ENCODE measurements at places on chromosomes 4 and X.

DNA sequence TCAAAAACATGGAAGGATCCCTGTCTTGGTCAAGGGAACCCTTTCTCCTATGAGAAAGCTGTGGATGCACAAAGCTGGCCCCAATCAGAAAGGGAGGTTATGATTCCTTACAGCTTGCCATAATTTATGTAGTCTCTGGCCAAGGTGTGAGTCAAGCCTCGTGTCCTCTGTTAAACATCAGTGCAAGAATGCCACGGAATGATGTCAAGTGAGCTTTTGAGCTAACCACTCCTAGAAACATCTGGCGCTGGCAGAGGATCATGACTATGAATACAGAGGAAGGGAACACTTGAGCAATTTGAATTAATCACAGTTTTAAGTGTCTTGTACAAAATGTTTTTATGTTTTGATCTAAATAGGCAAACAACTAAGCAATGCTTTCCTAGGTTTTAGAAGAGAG is 51.5 kb upstream of the RAP2C start:
- no peak for DNase-seq
- no peaks in the 10 kb centered on the region for H3K4me1 ChIP-seq
- H3K27me3 ChIP-seq: no peaks in the 10 kb centered on the region
- H3K27ac ChIP-seq: no peak overlapping the region

GRCh38 chrX:40931921-40932320 is 153.3 kb upstream of the USP9X start:
- H3K4me1 ChIP-seq: peaks cover 18% of the 10 kb centered on the region
- no peaks in the 10 kb centered on the region for H3K27me3 ChIP-seq
- H3K27ac ChIP-seq: no peak overlapping the region
- no peak for DNase-seq
- no peaks in the 10 kb centered on the region for H3K36me3 ChIP-seq

- peaks cover 10% of the 10 kb centered on the region for H3K4me1 ChIP-seq
- H3K27ac ChIP-seq: no peak overlapping the region
- no peak for DNase-seq
- peaks cover 8% of the 10 kb centered on the region for H3K27me3 ChIP-seq
These were observed 88.5 kb upstream of the CBR4 start for GRCh38 chr4:169098532-169098931.

- H3K27ac ChIP-seq: peak overlapping the region; percentile 25
- H3K36me3 ChIP-seq: peaks cover 1% of the 10 kb centered on the region
- no peak for DNase-seq
- no peaks in the 10 kb centered on the region for H3K27me3 ChIP-seq
- peak overlapping the region; percentile 32 for H3K4me3 ChIP-seq
These were observed 42.5 kb downstream of the LRBA start for GRCh38 chr4:150972592-150972991.

DNA sequence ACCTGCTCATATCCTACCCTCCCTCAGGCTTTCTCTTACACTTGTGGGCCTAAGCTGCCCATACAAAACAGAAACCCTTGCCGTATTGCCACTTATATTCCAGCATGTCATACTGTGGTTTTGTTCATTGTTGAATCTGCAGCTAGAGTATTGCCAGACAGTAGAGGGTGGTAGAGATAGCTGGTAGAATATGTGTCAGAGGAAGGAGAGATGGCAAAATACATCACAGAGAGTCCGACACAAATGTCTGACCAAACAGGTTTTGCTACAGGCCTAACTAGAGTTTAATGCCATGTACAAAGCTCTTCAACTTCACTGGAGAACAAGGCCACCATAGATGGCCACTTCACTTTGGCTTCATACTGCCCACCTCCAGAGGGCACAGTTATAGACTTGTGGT is 160.1 kb downstream of the EFHC2 start:
- no peak for DNase-seq
- no peak overlapping the region for H3K27ac ChIP-seq
- no peak overlapping the region for H3K4me3 ChIP-seq
- H3K36me3 ChIP-seq: peaks cover 2% of the 10 kb centered on the region
- peaks cover 2% of the 10 kb centered on the region for H3K4me1 ChIP-seq
- no peaks in the 10 kb centered on the region for H3K27me3 ChIP-seq

DNA sequence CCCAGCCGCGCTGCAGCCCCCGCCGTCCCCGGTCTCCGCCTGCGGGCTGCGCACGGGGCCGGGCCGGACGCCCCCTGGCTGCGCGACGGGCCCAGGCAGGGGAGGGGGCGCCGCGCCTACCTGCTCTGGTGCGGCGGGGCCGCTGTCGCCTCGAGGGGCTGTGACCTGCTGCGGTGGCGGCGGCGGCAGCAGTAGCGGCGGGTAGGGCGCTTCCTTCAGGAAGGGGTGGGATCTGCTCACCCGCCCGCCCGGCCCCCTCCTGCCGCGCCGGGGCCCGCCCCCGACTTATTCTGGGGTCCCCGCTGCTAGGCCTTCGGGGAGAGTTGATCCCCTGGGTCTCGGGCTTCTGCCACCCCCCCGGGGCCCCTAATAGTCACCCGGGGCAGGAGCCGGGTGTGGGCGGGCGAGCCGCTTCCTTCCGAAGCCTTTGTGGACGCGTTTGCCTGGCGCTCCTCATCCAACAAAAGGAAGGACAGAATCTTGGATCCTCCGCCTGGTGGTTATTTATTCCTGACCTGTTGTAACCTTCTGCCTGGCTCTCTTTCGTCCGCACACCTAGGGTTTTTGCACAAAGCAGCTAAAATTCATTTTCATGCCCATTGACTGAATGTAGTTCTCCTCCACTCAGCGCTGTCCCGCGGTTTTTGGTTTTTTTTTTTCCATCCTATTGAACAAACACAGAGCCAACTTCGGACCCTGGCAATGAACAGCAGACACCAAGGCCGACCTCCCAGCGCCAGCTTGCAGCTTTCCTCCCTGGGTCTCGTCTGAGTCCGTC is at the start of gene TMEM150C:
Gene TMEM150C (minus strand): TSS at position 203 of the 778 bp plus-strand sequence. CDS start 57,331 bp downstream, outside the sequence.
- no peaks in the 10 kb centered on the region for H3K36me3 ChIP-seq
- H3K4me3 ChIP-seq: peak within 1 kb of the TSS; percentile 85
- peaks cover 52% of the 10 kb centered on the region for H3K27me3 ChIP-seq
- peaks cover 16% of the 10 kb centered on the region for H3K4me1 ChIP-seq
- no peak within 1 kb of the TSS for H3K27ac ChIP-seq
- DNase-seq: no peak

GRCh38 chrX:71241301-71241700 is 12.6 kb downstream of the ZMYM3 start:
- peak overlapping the region; percentile 72 for H3K27ac ChIP-seq
- peaks cover 64% of the 10 kb centered on the region for H3K36me3 ChIP-seq
- DNase-seq: no peak
- no peaks in the 10 kb centered on the region for H3K27me3 ChIP-seq

- H3K27ac ChIP-seq: peak overlapping the region; percentile 79
- H3K36me3 ChIP-seq: no peaks in the 10 kb centered on the region
- peaks cover 12% of the 10 kb centered on the region for H3K4me1 ChIP-seq
These were observed 175.3 kb downstream of the QDPR start for GRCh38 chr4:17336524-17336961.

GRCh38 chr4:145071560-145071959 is 26.4 kb downstream of the ANAPC10 start:
- H3K4me3 ChIP-seq: no peak overlapping the region
- no peaks in the 10 kb centered on the region for H3K27me3 ChIP-seq
- H3K4me1 ChIP-seq: peaks cover 22% of the 10 kb centered on the region

GRCh38 chr4:76857074-76857409 is 40.9 kb downstream of the SOWAHB start:
- no peak overlapping the region for H3K4me3 ChIP-seq
- no peak for DNase-seq
- no peaks in the 10 kb centered on the region for H3K4me1 ChIP-seq
- H3K27ac ChIP-seq: no peak overlapping the region
- H3K27me3 ChIP-seq: no peaks in the 10 kb centered on the region

DNA sequence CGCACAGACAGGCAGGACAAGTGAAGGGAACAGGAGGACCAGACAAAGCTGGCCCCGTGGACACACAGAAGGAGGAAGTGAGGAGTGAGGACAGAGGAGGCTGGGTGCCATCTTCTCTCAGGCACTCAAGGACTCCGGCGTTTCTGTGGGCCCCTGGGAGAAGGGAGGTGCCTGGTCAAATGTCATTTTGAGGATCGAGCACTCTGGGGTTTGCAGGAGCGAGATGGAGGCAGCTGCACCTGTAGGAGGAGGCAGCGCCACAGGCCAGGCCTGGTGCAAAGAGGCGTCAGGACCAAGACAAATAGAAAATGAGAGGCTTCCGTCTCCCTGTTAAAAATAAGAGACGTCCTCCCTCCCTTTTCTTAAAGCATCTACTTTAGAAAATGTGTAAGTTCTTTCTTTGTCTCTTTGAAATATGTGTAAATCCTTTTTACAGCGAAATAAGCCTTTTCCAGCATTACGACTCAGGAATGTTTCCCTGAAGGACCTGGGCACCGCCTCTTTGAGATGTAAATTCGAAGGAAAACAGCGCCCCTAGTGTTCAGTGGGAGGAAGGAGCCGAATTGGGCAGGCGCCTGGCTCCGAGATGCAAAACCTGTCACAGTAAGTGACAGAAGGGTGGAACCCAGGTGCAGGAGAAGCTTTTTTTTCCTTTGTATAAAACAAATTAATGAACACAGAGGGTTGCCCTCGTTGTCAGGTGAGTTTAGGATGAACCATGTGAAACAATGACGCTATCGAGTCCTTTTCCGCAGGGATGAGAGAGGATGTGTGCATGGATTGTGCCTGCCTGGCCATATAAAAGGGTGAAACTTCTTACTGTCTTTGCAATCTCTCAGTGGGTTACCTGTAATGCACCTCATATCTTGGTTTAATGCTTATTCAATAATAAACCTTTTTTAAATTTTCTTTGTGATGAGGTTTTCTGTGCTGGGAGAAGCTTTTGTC is 1.4 kb upstream of the C4orf50 start:
- H3K27ac ChIP-seq: no peak overlapping the region
- H3K4me1 ChIP-seq: peaks cover 2% of the 10 kb centered on the region
- peaks cover 19% of the 10 kb centered on the region for H3K27me3 ChIP-seq
- no peaks in the 10 kb centered on the region for H3K36me3 ChIP-seq
- peak; percentile 6 for DNase-seq
- H3K4me3 ChIP-seq: no peak overlapping the region

- no peak overlapping the region for H3K27ac ChIP-seq
- H3K4me3 ChIP-seq: no peak overlapping the region
- H3K4me1 ChIP-seq: no peaks in the 10 kb centered on the region
- no peaks in the 10 kb centered on the region for H3K27me3 ChIP-seq
- no peaks in the 10 kb centered on the region for H3K36me3 ChIP-seq
These were observed 29.1 kb downstream of the PHKA1 start for GRCh38 chrX:72685018-72685417.

DNA sequence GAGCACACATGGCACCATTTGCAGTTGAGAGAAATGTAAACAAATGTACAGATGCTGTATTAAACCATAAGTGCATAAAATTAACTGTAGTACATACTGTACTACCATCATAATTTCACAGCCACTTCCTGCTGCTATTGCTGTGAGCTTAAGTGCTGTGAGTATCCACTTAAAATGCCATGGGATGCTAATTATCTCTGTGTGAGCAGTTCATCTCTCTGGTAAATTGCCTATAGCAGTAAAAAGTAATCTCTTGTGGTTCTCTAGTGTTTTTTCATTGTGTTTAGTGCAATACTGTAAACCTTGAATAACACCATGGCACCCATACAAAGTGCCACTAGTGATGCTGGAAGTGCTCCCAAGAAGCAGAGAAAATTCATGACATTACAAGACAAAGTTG is 9.9 kb upstream of the SCOC start:
- H3K4me3 ChIP-seq: no peak overlapping the region
- no peaks in the 10 kb centered on the region for H3K4me1 ChIP-seq
- H3K27me3 ChIP-seq: no peaks in the 10 kb centered on the region
- DNase-seq: no peak
- peaks cover 6% of the 10 kb centered on the region for H3K36me3 ChIP-seq
- no peak overlapping the region for H3K27ac ChIP-seq

DNA sequence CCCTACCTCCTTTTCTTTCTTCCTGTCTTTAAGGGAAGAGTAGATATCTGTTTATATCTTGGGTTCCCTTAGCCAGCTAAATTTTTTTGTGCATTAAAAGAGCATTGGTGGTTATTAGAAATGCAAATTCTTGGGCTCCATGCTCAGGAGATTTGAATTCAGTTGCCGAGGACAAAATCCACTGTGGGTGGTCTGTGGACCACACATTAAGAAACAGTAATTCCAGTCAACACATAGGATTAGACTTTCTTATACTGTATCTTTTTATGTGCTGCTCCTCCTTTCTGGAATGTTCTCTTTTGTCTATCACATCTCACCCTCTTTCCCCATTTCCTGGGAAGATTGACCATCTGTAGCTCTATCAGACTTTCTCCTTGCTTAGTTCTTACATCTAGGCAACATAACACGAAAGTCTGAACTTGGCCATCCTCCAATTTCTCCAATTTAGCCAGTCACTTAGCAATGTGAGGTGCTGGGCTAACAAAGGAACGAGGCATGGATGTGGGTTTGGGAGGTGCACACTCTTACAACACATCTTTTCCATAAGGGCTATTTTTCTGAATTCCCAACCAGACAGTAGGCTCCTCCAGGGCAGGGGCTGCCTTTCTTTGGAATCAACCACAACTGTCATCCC is 5.3 kb upstream of the PDLIM3 start:
- no peak for DNase-seq
- H3K27ac ChIP-seq: no peak overlapping the region
- no peaks in the 10 kb centered on the region for H3K4me1 ChIP-seq
- no peak overlapping the region for H3K4me3 ChIP-seq
- peaks cover 29% of the 10 kb centered on the region for H3K27me3 ChIP-seq

- peaks cover 5% of the 10 kb centered on the region for H3K27me3 ChIP-seq
- no peaks in the 10 kb centered on the region for H3K4me1 ChIP-seq
- no peak overlapping the region for H3K27ac ChIP-seq
- no peak overlapping the region for H3K4me3 ChIP-seq
- DNase-seq: no peak
These were observed 106.8 kb downstream of the FAM9B start for GRCh38 chrX:8927066-8927635.

- no peak for DNase-seq
- H3K4me3 ChIP-seq: peak overlapping the region; percentile 81
- H3K27me3 ChIP-seq: peaks cover 13% of the 10 kb centered on the region
These were observed 1.6 kb upstream of the WNK3 start for GRCh38 chrX:54359408-54359807.

DNA sequence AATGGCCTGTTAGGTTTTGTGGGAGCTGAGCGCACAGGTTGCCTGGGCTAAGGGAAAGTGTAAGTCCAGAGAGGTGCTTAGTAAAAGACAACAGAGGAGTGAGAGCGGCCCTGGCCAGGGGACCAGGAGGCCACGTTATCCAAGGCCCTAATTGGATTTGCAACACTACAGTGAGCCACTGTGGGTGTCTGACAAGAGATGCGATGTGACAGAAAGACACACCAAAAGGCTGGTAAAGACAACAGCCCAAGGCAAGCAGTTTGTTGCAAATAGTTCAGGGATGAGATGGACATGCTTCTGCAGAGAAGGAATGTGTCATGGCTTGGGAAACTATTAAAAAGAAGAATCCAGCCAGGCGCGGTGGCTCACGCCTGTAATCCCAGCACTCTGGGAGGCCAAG is 162.7 kb upstream of the KIT start:
- H3K27me3 ChIP-seq: peaks cover 7% of the 10 kb centered on the region
- H3K4me1 ChIP-seq: no peaks in the 10 kb centered on the region
- H3K36me3 ChIP-seq: no peaks in the 10 kb centered on the region
- no peak for DNase-seq
- no peak overlapping the region for H3K4me3 ChIP-seq
- H3K27ac ChIP-seq: no peak overlapping the region

Data from naive thymus-derived CD8-positive, alpha-beta T cell (primary cell).